Omental fat pad (tissue), 4 donors: ENCODE measurements at places on chromosomes 4 and X.

DNA sequence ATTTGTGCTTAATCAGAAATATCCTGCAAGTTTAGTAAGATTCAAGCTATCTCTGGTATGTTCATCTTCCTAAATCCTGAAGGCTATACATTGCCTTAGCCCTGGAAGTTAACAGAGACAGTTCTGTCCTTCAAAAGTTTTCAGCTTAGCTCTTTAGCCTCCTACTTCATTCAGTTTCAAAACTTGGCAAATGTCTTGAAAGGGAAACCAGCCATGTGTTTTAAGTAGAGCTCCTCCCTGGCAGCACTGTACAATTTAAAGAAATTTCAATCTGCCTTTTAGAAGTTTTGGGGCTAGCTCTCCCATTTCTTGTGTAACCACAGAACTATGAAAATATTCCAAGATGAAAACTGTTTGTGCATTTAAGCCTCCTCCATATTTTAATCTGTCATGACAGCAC is 47.0 kb downstream of the FANCB start:
- no peak for DNase-seq

DNA sequence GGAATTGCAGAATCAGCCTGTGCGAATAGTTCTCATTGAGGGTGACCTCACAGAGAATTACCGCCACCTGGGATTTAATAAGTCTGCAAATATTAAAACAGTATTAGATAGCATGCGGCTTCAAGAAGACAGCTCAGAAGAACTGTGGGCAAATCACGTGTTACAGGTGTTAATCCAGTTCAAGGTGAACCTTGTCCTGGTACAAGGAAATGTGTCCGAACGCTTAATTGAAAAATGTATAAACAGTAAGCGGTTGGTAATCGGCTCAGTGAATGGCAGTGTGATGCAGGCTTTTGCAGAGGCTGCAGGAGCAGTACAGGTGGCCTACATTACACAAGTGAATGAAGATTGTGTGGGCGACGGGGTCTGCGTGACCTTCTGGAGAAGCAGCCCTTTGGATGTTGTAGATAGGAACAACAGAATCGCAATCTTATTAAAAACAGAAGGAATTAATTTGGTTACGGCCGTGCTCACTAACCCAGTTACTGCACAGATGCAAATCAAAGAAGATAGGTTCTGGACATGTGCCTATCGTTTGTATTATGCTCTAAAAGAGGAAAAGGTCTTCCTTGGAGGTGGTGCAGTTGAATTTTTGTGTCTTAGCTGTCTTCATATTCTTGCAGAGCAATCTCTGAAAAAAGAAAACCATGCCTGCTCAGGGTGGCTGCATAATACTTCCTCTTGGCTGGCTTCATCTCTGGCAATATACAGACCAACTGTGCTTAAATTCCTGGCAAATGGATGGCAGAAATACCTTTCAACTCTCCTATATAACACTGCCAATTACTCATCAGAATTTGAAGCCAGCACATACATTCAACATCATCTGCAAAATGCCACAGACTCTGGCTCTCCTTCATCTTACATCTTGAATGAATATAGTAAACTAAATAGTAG is 10.7 kb downstream of the BBS12 start:
- no peak for DNase-seq

DNA sequence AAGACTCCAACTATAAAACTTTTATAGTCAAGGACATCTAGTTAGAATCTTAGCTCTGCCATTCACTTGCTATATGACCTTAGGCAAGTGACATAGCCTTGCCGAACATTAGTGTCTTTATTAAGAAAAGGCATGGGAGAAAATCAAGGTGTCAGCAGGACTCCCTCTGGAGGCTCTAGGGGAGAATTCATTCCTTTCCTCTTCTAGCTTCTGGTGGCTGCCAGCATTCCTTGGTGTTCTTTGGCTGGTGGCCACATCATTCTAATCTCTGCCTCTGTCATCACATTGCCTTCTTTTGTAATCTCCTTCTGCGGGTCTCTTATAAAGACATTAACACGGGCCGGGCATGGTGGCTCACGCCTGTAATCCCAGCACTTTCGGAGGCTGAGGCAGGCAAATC is 99.8 kb downstream of the PPP1R2C start:
- DNase-seq: no peak

- no peak for DNase-seq
Measured at GRCh38 chr4:27412613-27413012, 552.0 kb downstream of the STIM2 start.
